Esophagus mucosa (tissue), 1 donor: ENCODE measurements at places on chromosomes 3 and 15.
A peak's percentile ranks its signal among the peaks of the same experiment; 100 is the strongest.

GRCh38 chr15:27059610-27060202 lies 88.7 kb downstream of the GABRG3 start:
- peak; percentile 78 for ATAC-seq

DNA sequence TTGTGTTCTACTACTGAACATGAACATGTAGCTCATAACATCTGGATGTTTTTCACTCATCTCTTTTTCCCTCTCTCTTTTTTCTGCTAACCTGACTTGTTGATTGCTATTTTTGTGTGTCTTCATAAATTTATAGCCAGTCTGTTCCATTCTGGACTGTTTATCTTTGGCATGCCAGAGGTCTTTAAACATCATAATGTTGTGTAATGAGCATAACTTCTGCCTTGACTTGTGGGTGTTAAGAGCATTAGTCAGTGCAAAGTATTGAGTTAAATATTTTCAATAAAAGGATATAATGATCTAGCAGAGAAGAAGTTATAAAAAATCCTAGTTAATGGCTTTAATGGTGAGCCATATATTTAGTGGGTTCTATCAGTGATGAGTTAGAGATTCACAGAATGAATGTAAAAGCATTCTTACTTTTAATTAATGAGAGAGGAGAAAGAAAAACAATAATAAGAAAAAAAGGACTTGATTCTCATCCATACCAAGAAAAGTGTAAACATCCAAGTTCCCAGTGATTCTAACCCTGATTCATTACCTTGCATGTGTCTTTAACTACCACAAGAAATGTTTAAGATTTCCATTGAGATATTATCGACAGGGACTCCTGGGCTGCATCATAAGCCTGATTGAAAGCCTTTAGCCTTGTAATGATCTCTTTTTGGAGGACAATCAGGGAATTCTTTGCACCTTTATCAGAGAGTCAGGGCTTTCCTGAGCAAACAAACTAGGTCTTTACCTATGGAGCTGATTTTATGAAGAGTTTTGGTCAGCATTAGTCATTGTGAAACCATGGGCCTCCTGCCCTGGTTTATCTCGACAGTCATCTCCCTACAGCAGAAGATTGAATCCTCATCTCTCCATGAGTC lies 22.9 kb downstream of the MITF start:
- no peak for ATAC-seq

- ATAC-seq, result no peak
Measured at GRCh38 chr15:39056357-39056756, 491.7 kb upstream of the RASGRP1 start.

GRCh38 chr15:70277556-70277955 lies 179.8 kb upstream of the TLE3 start:
- no peak for ATAC-seq

DNA sequence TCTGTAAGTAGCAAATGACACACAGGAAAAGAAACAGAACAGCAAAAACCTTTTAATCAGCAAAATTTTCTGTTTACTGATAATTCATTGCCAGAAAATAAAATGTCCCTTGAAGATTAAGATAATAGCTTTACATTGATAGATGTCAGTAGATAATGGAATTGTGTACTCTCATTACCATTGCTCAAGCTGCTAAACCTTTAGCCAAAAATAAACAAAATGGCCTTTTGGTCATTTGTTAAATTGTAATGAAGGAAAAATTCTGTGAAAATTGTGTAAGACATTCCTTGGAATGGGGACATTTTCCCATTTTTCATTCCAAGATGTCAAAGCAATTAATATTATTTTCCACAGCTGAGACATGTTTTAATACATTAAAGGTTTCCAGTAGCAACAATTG lies 189.8 kb downstream of the PLOD2 start:
- ATAC-seq, result no peak

DNA sequence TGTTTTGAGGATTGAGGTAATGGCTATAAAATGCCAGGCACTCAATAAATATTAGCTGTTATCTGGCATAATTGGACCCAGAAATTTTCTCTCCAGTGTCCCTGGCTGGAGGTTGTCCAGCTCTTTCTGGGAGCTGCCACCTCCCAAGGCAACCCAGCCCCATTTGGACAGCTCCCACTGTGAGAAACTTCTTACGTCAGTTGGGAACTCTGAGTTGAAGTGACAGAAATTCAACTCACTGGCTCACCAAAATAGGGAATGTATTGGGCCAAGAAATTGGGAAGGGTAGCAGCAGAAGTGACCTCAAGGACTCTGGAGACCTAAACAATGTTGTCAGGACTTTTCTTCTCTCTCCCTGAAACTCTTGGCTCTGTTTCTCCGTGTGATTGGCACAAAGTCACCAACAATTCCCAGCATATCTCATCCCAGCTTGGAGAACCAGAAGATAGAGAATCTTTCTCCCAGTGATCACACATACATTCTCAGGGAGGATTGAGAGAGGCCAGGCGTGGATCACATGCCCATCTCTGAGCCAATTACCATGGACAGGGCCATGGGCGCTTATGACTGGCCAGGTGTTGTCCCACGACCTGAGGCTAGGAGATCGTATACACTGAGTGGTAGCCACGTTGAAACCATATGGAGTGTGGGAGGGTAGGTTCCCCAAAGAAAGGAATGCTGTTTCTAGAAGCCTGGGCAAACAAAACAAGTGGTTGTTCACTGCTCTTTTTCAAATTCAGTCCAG lies 22.5 kb upstream of the HCN4 start:
- ATAC-seq, result no peak

DNA sequence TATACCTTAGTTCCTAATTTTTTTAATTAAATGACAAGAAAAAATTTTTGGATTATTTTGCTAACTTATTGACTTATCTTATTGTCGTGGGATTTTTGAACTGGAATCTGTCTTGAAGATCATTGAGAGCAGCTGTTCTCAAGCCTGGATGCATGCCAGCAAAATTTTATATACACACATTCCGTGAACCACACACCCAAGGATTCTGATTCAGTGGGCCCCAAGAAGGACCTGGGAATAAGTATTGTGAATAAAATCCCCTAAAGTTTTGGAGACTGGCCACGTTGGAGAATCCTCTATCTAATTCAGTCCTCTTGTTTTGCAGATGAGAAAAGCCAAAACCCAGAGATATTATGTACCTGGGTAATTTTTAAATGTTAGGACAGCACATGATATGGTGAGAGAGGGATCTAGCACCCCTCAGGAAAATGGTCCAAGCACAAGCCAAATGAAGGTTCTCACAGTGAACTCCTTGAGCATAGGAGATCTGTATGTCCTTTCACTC lies 55.2 kb downstream of the UNC13C start:
- no peak for ATAC-seq

DNA sequence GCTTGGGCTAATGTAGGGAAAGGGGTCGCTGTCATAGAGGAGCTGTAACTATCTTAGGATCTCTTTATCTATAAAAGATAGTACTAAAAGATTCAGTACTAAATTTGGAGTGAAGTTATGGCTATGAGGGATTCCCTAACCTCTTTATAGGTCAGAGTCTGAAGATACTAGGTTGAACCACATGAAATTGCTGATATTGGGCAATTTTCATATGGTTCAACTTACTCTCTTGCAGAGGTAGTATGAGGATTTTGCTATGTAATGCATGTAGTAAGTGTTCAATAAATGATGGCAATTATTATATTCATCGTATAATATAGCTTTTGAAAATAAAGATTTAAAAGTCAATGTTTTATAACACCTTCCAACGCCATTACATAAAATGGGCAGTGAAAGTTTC lies 1.9 kb upstream of the TFDP2 start:
- ATAC-seq, result no peak

GRCh38 chr3:42149975-42150374 lies 58.8 kb downstream of the TRAK1 start:
- ATAC-seq, result peak; percentile 98

DNA sequence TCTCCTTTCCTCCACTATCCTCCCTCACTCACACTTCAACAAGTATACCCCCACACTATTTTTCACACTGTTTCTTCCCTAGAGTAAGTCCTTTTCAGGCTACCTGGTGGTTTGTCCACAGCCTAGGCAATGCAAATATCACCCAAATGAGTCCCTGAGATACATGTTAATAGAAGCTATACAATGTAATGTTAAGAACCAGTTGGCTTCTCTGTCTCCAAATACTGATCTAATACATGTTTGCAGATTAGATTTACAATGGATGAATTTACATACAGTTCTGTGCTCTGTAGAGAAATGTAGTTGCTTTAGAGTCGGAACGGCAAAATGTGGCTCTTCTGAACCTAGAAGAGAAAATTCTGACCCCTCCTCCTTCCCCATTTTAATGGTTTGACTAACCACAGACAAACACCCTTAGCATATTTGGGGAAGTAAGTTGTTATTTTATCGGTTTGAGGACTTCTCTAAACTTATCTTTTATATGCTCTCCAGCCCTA lies 63.6 kb upstream of the MBNL1 start:
- peak; percentile 50 for ATAC-seq

- ATAC-seq, result no peak
Measured at GRCh38 chr3:136427236-136427635, 177.1 kb downstream of the PCCB start.

- no peak for ATAC-seq
Measured at GRCh38 chr3:189990826-189991225, 129.9 kb downstream of the P3H2 start.

GRCh38 chr15:88238618-88239430 lies 17.7 kb downstream of the NTRK3 start:
- no peak for ATAC-seq

- ATAC-seq, result no peak
Measured at GRCh38 chr3:39390181-39390580, 7.0 kb downstream of the SLC25A38 start.

- ATAC-seq, result no peak
Measured at GRCh38 chr3:13065727-13066126, 7.5 kb downstream of the IQSEC1 start.

DNA sequence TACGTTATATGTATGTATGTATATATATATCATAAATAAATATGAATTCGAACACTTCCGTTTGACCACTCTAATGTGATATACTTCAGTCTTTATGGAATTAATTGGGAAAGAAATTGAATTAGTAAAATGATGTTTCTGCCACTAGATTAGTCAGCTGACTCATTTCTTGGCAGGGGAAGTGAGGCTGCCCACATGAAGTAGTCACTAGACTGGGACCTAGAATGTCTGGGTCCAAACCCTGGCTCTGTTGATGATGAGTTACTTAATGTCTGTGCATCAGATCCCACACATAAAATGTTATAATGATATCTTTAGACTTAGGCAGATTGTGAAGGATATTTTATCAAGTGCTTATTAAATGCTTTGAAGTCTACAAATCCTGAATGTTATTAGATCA lies 27.4 kb upstream of the ARL14 start:
- no peak for ATAC-seq

DNA sequence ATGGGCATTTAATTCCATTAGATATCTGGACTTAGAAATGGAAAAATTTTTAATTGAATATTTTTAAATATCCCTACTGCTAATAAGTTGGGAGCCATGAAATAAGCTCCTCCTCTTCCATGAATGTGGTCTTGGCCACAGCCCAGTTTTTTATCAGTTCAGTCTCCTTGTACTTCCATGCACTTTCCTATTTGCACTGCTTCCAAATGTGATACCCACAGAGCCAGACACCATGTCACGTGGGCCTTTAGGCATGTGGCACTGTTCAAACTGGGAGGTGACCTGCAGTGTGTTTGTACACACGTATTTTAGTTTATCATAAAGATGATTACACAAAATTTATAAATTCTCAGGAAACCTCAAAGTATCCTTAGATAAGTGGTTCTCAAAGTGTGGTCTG lies 80.1 kb upstream of the DGKG start:
- no peak for ATAC-seq

GRCh38 chr3:45272032-45272810 lies 46.1 kb upstream of the TMEM158 start:
- ATAC-seq, result no peak

DNA sequence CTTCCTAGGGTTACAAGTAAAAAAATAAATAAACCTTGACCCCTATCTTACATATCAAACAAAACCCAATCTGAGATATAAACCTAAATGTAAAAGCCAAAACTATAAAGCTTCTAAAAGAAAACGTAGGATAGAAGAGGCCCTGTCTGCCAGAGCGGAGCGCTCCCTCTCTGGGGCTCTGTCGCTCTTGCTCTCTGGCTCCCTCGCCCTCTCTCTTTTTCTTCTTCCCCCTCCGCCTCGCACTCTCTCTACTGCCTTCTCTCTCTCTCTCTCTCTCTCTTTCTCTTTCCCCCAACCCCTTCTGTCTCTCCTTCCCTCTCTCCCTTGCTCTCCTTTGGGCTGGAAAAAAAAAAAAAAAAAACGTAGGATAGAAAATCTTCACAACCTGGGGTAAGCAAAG lies 21.6 kb downstream of the RYK start:
- ATAC-seq, result no peak

DNA sequence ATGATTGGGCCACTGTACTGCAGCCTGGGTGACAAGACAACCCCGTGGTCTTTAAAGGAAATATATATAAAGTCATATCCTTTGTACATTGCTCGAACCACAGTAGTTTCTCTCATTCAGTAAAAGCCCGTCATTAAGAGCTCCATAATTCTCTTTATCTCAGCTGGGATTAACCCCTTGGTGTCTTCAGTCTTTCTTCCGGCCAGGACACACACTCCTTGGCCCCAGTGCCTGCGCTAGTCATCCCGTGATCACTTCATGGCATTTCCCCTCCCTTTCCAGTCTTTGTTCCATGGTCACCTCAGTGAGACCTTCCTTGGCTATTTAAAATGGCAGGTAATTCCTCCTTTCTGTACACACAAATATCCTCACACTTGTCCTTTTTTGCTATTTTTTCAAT lies 3.3 kb downstream of the RPL35A start:
- ATAC-seq, result no peak

- no peak for ATAC-seq
Measured at GRCh38 chr3:63613561-63613960, 38.9 kb upstream of the SNTN start.

GRCh38 chr3:109025896-109026295 lies 72.2 kb upstream of the GUCA1C start:
- no peak for ATAC-seq
